ENCODE measurements at places on chromosomes 1 and 21.

- H3K27me3 ChIP-seq, result no peaks in the 10 kb centered on the region
- DNase-seq, result peak; percentile 25
- no peak overlapping the region for H3K27ac ChIP-seq
Observed at GRCh38 chr1:47390843-47391242, 25.2 kb upstream of the FOXE3 start.

GRCh38 chr1:233796146-233796783 lies 108.2 kb upstream of the SLC35F3 start:
- no peaks in the 10 kb centered on the region for H3K4me1 ChIP-seq
- H3K4me3 ChIP-seq, result no peak overlapping the region
- no peaks in the 10 kb centered on the region for H3K36me3 ChIP-seq
- no peaks in the 10 kb centered on the region for H3K27me3 ChIP-seq
- no peak for DNase-seq

- H3K4me3 ChIP-seq, result no peak overlapping the region
- no peaks in the 10 kb centered on the region for H3K36me3 ChIP-seq
Observed at GRCh38 chr21:23886828-23887724, 1720.2 kb downstream of the MRPL39 start.

DNA sequence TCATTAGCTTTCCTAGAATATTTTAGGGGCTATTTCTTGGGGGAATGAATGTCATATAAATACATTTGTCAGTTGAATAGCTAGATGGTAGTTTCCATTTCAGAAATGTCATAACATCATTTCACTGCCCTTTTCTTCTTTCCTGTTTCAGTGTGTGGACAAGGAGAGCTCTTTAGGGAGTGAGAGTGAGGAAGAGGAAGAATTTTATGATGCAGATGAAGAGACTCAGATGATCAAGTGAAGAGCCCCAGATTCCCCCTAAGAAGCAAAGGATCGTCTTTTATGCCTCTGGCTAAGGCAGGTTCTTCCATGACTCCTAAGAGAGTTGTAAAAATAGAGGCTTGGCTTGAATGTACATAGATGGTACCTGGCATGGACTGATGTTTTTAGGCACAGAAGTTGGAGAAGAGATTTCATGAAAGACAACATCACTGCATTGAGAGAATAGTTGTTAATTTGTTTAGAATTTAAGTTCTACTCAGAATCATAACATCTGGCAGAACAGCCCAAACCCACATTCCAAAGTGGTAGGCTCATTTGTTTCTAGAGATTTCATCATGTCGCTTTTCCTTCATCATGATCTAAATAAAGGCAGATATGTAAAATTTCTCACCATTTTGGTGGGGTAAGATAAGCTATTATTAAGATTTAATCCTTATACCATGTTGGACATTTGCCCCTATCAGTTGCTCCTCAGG lies 44.2 kb upstream of the MAB21L3 start:
- no peaks in the 10 kb centered on the region for H3K27me3 ChIP-seq
- peak; percentile 59 for DNase-seq
- no peak overlapping the region for H3K27ac ChIP-seq
- no peaks in the 10 kb centered on the region for H3K36me3 ChIP-seq

DNA sequence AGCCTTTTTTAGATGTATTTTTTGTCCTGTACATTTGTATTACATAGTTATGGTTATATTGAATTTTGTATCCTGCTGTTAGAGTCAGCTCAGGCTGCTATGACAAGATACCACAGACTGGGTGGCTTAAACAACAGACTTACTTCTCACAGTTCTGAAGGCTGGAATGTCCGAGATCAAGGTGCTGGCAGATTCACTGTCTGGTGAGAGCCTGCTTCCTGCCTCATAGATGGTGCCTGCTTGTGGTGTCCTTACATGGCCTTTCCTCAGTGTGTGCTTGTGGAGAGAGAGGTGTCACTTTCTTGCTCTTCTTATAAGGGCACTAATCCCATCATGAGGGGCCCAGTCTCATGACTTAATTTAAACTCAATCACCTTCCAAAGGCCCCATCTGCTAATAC lies 23.1 kb upstream of the MYSM1 start:
- no peak overlapping the region for H3K27ac ChIP-seq
- H3K4me1 ChIP-seq, result no peaks in the 10 kb centered on the region
- H3K36me3 ChIP-seq, result no peaks in the 10 kb centered on the region

DNA sequence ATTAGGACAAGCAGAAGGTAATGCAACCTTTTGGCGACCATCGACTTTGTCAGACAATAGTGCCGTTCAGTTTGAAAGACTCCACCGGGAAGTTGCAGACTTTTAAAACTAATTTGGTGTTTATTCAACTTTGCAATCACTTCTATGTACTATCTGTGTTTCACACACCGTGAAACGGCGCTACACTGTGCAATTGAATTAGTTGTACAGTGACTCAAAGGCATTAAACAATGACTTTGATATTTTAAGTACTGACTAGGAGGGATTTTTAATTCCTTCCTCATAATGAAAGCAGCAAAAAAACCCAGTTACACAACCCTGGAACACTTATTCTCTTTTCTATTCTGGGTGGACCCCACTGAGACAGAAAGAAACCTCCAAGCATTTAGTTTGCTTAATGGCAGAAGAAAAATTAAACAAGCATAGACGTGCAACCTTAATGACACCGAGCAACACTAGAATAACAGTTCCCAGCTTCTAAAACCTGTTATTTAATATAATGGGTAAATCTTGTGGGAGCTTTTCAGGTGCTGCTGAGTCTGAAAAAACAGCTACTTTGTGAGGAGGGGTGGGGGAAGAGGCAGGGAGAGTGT lies 176.8 kb downstream of the LMO4 start:
- no peak for DNase-seq
- H3K4me3 ChIP-seq, result no peak overlapping the region
- no peaks in the 10 kb centered on the region for H3K4me1 ChIP-seq
- no peaks in the 10 kb centered on the region for H3K36me3 ChIP-seq

GRCh38 chr1:54357967-54358366 lies 48.2 kb downstream of the SSBP3 start:
- no peak overlapping the region for H3K27ac ChIP-seq
- H3K27me3 ChIP-seq, result no peaks in the 10 kb centered on the region
- H3K4me1 ChIP-seq, result peaks cover 33% of the 10 kb centered on the region

DNA sequence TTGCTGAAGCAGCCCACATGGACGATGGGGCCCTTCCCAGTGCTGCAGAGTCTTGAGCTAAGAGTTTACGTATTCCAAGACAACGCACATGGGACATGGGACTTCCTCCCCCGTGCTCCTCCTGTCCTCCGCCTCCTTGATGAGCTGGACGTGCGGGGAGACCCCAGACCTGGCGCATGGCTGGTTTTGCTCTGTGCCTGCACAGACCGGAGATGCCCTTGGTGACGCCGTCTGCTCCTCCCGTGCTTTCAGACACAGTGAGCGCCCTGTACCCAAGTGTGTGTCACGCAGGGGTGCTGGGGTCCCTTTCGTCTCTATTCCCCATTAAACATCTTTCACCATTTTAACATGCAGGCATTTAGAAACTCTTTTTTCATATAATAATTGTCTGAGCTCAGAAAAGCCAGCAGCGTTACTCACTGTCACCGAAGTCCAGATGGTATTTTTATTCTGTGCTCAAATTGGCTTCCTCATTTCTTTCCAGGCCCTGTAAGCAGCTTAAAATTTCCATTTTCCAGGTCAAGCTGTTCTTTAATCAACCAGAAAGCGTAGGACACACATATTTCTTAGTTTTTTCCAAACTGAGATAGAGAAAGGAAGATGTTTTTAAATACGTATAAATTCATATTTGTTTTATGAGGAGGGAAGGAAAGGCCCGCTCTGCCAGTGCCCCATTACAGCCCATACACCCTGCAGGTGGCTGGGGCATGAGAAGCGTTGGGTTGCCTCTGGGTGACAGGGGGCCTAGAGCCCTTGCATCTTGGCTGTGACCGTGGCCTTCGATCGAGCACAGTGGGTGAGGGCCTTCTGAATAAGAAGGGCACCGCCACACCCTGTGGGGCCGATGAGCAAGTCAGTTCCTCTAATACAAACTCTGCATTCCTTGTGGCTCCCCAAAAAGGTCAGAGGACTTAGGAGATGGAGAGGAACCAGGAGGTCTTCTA lies 17.9 kb upstream of the ZBTB21 start:
- H3K4me1 ChIP-seq, result no peaks in the 10 kb centered on the region
- no peak overlapping the region for H3K4me3 ChIP-seq

GRCh38 chr1:67769633-67770256 lies 63.5 kb downstream of the GNG12 start:
- no peak overlapping the region for H3K4me3 ChIP-seq
- no peaks in the 10 kb centered on the region for H3K36me3 ChIP-seq
- no peak overlapping the region for H3K27ac ChIP-seq
- no peak for DNase-seq
- no peaks in the 10 kb centered on the region for H3K27me3 ChIP-seq

- H3K4me1 ChIP-seq, result peaks cover 5% of the 10 kb centered on the region
- DNase-seq, result no peak
- no peak overlapping the region for H3K27ac ChIP-seq
- no peaks in the 10 kb centered on the region for H3K36me3 ChIP-seq
- H3K27me3 ChIP-seq, result no peaks in the 10 kb centered on the region
Observed at GRCh38 chr1:183214021-183214970, 28.2 kb downstream of the LAMC2 start.

DNA sequence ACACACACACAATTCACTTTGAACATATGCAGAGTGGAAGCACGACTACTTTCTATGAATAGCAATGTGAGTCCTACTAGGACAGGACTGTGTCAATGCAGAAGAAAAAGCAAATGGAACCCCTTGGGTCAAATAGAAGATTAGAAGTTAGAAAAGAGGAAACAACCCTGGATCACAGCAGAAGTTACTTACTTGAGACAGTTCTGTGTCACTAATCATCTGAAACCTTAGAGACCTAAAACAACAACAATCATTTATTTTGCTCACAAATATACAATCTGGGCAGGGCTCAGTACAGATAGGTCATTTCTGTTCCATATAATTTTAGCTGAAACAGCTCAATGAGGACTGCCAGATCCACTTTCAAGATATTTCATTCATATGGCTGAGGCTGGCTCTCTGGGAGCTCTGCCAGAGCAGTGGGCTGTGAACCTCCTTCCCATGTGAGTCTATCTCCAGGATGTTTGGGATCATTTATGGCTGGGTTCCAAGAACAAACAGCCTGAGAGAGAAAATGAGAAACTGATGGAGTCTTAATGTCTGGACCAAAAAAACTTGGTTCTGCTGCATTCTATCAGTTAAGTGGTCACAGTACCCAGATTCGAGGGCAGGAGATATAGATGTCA lies 42.5 kb upstream of the IL10 start:
- H3K27ac ChIP-seq, result no peak overlapping the region
- no peak overlapping the region for H3K4me3 ChIP-seq
- no peaks in the 10 kb centered on the region for H3K4me1 ChIP-seq
- DNase-seq, result no peak

GRCh38 chr1:160291248-160292220 lies 6.6 kb upstream of the PEX19 start:
- H3K4me3 ChIP-seq, result no peak overlapping the region
- no peak overlapping the region for H3K27ac ChIP-seq
- H3K27me3 ChIP-seq, result no peaks in the 10 kb centered on the region
- peak; percentile 76 for DNase-seq
- H3K4me1 ChIP-seq, result no peaks in the 10 kb centered on the region
- H3K36me3 ChIP-seq, result peaks cover 29% of the 10 kb centered on the region

- no peak overlapping the region for H3K4me3 ChIP-seq
- H3K27me3 ChIP-seq, result no peaks in the 10 kb centered on the region
- peaks cover 2% of the 10 kb centered on the region for H3K36me3 ChIP-seq
- peaks cover 17% of the 10 kb centered on the region for H3K4me1 ChIP-seq
Observed at GRCh38 chr1:17440827-17441168, 1.3 kb upstream of the RCC2 start.

GRCh38 chr1:27858072-27858948 lies 14.0 kb upstream of the THEMIS2 start:
- peak; percentile 83 for DNase-seq
- H3K4me3 ChIP-seq, result no peak overlapping the region
- H3K27ac ChIP-seq, result no peak overlapping the region
- H3K36me3 ChIP-seq, result no peaks in the 10 kb centered on the region
- no peaks in the 10 kb centered on the region for H3K27me3 ChIP-seq
- peaks cover 2% of the 10 kb centered on the region for H3K4me1 ChIP-seq

GRCh38 chr21:35855484-35855883 lies 204.8 kb downstream of the SETD4 start:
- H3K4me1 ChIP-seq, result no peaks in the 10 kb centered on the region
- H3K4me3 ChIP-seq, result no peak overlapping the region
- no peak for DNase-seq
- no peaks in the 10 kb centered on the region for H3K27me3 ChIP-seq
- no peak overlapping the region for H3K27ac ChIP-seq
- no peaks in the 10 kb centered on the region for H3K36me3 ChIP-seq

DNA sequence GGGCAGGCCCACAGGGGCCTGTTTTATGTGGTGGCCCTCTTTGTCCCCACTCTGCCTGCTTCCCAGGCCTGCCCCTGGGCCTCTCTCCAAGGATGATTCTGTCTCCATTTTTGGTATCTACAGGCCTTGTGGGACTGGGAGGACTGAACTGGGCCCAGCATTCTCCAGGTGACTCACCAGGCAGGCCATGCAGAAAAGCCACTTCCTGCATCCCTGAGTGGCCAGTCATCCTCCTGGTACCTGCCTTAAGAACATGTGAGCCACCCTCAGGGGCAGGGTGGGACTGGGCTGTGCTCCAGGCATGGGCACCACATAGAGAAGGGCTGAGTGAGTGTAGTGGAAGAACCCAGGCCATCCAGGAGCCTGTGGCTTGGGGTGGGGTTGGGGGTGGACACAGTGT lies 20.0 kb upstream of the BCAR3 start:
- no peak overlapping the region for H3K4me3 ChIP-seq
- H3K27ac ChIP-seq, result no peak overlapping the region
- H3K36me3 ChIP-seq, result no peaks in the 10 kb centered on the region

DNA sequence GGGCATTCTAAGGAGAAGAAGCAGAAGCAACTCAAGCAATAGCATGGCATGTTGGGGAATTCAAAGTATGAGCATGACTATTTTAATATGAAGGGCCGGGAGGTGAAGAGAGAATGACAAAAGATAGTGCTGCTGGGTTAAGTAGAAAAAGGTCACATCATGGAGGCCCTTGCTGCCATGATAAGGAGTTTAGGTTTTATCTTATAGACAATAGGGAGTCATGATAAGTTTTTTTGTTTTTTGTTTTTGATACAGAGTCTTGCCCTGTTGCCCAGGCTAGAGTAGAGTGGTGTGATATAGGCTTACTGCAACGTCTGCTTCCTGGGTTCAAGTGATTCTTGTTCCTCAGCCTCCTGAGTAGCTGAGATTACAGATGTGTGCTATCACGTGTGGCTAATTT lies 3.1 kb downstream of the BNIPL start:
- peaks cover 2% of the 10 kb centered on the region for H3K36me3 ChIP-seq
- peaks cover 2% of the 10 kb centered on the region for H3K4me1 ChIP-seq
- DNase-seq, result no peak
- H3K27me3 ChIP-seq, result no peaks in the 10 kb centered on the region
- no peak overlapping the region for H3K27ac ChIP-seq
